ENCODE measurements at places on chromosomes 5 and 9.

GRCh38 chr5:150469718-150470469, 20.4 kb upstream of the RPS14 start:
- DNase-seq = no peak

DNA sequence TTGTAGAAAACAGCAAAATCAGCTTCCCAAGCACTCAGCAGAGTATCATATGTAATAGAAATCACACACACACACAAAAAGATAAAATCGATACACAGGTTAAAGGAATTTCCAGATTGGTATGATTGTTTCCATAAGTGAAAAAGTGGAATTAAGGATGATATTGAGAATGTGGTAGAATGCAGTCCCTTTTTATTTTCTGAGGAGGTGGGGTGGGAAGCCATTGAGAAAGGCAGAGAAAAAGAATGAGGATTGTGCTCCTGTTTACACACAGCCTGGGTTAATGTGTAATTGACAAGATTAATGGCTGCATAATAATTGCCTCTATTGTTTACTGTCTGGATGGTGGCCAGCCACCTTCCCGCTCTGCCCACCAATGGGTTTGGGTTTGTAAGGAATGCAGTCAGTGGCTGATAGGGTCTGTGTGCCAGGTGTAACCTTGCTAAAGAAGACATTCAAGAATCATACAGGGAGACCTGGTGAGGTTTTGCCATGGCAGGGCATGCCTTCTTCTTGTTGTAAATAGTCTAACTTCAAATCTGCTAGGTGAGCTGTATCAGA, 177.2 kb upstream of the MAP3K1 start:
- DNase-seq = no peak

- no peak for DNase-seq
Observed at GRCh38 chr9:2597483-2597882, 24.1 kb upstream of the VLDLR start.

DNA sequence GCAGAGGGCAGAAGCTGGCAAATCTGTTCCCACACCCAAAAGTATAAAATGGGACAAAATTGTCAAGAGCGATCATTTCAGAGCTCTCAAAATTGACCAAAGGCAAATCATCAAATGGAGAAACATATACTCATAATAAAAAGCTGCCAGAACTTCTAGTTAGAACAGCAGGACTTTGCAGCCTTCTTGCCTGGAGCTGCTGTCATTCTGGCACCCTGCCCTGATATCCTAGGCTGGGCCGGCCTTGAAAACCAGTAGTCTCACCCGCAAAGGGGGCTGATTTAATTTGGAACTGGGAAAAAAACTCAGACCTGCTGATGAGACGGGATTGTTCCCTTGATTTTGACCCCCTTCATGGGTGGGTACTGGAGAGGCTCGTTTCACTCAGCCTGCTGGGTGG, 18.5 kb downstream of the OR2V1 start:
- no peak for DNase-seq

GRCh38 chr5:103774721-103775120, 212.1 kb upstream of the NUDT12 start:
- no peak for DNase-seq

DNA sequence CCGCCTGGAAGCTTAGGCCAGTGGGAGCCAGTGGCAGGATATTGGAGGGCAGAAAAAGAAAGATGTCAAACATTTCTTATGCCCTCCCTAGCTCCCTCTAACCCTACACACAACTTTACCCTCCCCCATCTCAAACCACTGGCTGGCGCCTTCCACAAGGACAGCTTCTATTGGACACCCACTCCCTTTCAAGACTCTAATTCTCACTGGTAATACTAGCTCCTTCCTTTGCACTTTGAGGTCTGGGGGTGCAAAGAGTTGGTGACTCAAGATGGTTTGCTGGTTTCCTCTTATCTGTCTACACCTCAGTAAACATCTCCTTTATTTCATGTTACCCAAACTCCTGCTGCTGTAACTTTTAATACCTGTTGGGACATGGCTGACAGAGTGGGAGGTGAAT, 11.6 kb upstream of the ITGA1 start:
- DNase-seq = no peak

- no peak for DNase-seq
Observed at GRCh38 chr5:10800852-10801251, 39.8 kb upstream of the DAP start.

DNA sequence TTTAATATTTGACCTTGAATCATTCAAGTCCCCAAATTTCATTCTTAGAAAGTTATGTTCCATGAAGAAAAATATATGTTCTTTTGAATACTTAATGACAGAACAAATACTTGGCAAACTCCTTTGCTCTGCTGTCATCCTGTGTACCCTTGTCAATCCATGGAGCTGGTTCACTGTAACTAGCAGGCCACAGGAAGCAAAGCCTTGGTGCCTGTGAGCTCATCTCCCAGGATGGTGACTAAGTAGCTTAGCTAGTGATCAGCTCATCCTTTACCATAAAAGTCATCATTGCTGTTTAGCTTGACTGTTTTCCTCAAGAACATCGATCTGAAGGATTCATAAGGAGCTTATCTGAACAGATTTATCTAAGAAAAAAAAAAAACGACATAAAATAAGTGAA, 65.4 kb downstream of the WDR41 start:
- DNase-seq = no peak

- DNase-seq = no peak
Observed at GRCh38 chr5:124859027-124859426, 112.6 kb upstream of the ZNF608 start.

DNA sequence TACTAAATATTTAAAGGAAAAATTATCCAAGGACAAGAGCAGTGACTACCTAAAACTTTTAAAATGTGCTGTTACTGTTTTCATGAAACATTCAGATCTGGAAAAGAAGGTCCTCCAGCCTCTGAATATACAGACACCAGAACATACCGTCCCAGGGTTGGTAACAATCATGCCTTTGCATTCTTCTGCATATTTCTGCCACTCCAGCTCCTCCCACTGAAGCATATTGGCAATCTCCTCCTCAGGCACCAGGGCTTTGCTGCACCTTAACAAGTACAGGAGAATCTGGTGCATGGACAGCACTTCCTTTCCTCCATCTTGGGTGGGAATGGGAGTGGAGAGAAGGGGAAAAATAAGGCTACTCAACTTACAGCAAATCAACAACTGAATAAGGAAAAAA, 60.0 kb downstream of the DROSHA start:
- DNase-seq = no peak

- no peak for DNase-seq
Observed at GRCh38 chr5:11251247-11251646, 490.2 kb upstream of the DAP start.

- no peak for DNase-seq
Observed at GRCh38 chr5:132266031-132266835, 8.7 kb downstream of the PDLIM4 start.
